RWPE2 (cell line): ENCODE measurements at places on chromosomes 3 and 15.

DNA sequence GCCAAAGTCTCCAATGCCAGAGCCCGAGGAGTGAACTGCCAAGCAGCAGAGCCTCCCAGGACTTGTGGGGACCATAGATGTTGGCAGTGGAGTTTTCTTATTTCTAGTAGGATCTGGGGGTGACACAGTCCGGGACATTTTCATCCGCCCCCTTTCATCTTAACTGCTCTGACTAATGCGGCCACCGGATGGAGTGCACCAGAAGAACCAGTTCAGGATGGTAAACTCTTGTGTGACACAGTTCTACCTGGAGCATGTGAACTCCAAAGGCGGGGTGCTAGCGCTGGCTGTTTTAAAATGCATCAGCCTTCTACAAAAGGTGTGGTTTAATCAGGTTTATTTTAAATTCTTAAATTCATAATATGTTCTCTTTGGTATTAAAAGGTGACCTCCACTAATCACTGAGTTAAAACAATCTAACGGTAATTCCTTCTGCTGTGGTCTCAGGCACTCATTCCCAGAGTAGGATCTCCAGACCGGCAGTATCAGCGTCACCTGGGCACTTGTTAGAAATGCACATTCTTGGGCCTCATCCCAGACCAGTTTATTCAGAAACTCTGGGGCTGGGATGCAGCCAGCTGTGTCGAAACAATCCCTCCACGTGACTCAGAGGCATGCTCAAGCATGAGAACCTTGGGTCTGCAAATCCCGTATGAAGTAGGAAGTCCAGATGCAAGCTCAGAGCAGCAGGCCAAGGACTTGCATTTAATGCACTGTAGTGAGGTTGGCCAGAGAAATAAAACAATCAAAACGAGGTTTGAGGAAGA is 105.5 kb downstream of the GABRB3 start:
- no peak overlapping the region for H3K4me3 ChIP-seq
- H3K36me3 ChIP-seq, result no peaks in the 10 kb centered on the region
- no peaks in the 10 kb centered on the region for H3K4me1 ChIP-seq

GRCh38 chr15:93165734-93166470 is 76.9 kb upstream of the RGMA start:
- DNase-seq, result no peak
- H3K27me3 ChIP-seq, result no peaks in the 10 kb centered on the region
- no peak overlapping the region for H3K4me3 ChIP-seq
- H3K4me1 ChIP-seq, result no peaks in the 10 kb centered on the region
- no peaks in the 10 kb centered on the region for H3K36me3 ChIP-seq

GRCh38 chr3:117762621-117763037 is 1053.0 kb downstream of the TUSC7 start:
- no peaks in the 10 kb centered on the region for H3K27me3 ChIP-seq
- no peaks in the 10 kb centered on the region for H3K4me1 ChIP-seq
- no peaks in the 10 kb centered on the region for H3K36me3 ChIP-seq
- no peak for DNase-seq

GRCh38 chr3:73448041-73448440 is 176.7 kb downstream of the PDZRN3 start:
- no peak overlapping the region for H3K27ac ChIP-seq
- no peaks in the 10 kb centered on the region for H3K4me1 ChIP-seq
- no peaks in the 10 kb centered on the region for H3K36me3 ChIP-seq
- no peak overlapping the region for H3K4me3 ChIP-seq
- DNase-seq, result no peak

- H3K4me1 ChIP-seq, result peaks cover 6% of the 10 kb centered on the region
- H3K27me3 ChIP-seq, result no peaks in the 10 kb centered on the region
- H3K36me3 ChIP-seq, result no peaks in the 10 kb centered on the region
- DNase-seq, result no peak
- no peak overlapping the region for H3K27ac ChIP-seq
These were observed 48.7 kb downstream of the BFSP2 start for GRCh38 chr3:133448478-133449122.

DNA sequence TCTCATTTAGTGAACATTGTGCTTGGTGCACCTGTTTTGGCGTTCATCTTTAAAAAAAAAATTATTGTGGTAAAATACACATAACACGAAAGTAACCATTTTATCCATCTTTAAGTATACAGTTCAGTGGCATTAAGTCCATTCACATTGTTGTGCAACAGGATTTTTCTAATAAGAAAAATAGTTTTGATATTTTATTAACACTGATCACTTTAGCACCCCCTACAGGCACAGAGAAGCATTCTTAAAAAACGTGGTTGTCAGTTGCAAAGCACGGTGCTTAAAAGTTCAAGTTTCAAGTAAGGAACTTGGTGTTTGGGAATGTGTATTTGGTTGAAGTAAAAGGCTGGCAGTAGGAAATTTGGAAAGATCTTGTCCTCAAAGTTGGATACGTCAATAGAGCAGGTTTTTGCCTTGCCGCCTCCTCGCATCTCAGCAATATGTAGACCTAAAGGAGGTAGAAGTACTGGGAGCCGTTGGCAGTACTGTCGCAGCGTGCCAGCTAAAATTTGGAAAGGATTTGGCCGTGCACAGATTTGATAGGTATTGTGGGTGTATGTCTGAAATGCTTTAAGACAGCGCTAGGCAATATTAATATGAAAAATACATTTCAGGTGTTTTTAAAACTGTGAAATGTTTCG is 110.4 kb downstream of the LRRC28 start:
- no peaks in the 10 kb centered on the region for H3K27me3 ChIP-seq
- H3K27ac ChIP-seq, result no peak overlapping the region
- no peaks in the 10 kb centered on the region for H3K4me1 ChIP-seq
- H3K36me3 ChIP-seq, result peaks cover 11% of the 10 kb centered on the region; the same call in 1 of the 2 replicates
- H3K4me3 ChIP-seq, result no peak overlapping the region

- H3K27ac ChIP-seq, result no peak overlapping the region
- no peak for DNase-seq
- H3K4me3 ChIP-seq, result no peak overlapping the region
- no peaks in the 10 kb centered on the region for H3K36me3 ChIP-seq
- H3K27me3 ChIP-seq, result peaks cover 3% of the 10 kb centered on the region
- no peaks in the 10 kb centered on the region for H3K4me1 ChIP-seq
These were observed 105.0 kb downstream of the SSR3 start for GRCh38 chr3:156449710-156450574.

DNA sequence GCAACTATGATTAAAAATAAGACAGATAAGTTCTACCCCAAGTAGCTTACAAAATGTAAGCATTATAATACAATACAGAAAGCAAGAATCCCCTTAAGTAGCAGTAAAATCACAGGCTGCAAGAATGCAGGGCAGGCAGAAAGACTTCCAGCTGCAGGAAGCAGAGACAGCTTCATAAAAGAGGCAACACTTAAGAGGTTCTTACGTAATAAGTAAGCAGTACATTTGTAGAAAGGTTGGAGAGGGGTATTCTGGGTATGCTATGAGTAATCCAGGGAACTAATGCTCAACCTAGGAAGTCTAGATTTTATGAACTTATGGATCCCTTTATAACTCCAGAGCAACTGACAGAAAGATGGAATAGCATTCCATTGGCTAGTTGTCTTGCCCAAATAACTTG is 151.6 kb downstream of the IL5RA start:
- DNase-seq, result no peak
- H3K4me3 ChIP-seq, result no peak overlapping the region
- no peaks in the 10 kb centered on the region for H3K27me3 ChIP-seq
- H3K27ac ChIP-seq, result no peak overlapping the region

DNA sequence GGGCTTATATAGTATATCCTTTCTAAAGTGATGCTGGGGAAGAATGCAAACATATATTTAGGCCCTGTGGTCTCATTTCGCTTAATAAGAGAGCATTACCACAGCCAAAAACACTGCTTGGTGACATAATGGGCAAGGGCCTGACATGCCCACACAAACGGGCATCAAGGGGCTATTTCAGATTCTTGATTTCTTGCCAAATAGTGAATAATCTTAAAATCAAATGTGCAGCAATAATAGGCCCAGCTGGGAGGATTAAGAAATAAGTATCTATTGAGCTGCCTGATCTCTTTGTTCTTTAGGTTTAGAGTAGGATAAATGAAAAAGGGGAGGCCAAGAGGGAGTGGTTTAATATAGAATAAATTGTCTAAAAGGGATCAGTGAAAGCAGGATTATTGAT is 241.0 kb upstream of the GBE1 start:
- H3K4me1 ChIP-seq, result no peaks in the 10 kb centered on the region
- no peaks in the 10 kb centered on the region for H3K36me3 ChIP-seq
- no peak overlapping the region for H3K4me3 ChIP-seq
- H3K27ac ChIP-seq, result no peak overlapping the region

GRCh38 chr3:53551324-53551723 is 56.9 kb downstream of the CACNA1D start:
- no peak overlapping the region for H3K4me3 ChIP-seq
- no peak for DNase-seq
- no peaks in the 10 kb centered on the region for H3K27me3 ChIP-seq
- H3K27ac ChIP-seq, result no peak overlapping the region
- no peaks in the 10 kb centered on the region for H3K4me1 ChIP-seq

DNA sequence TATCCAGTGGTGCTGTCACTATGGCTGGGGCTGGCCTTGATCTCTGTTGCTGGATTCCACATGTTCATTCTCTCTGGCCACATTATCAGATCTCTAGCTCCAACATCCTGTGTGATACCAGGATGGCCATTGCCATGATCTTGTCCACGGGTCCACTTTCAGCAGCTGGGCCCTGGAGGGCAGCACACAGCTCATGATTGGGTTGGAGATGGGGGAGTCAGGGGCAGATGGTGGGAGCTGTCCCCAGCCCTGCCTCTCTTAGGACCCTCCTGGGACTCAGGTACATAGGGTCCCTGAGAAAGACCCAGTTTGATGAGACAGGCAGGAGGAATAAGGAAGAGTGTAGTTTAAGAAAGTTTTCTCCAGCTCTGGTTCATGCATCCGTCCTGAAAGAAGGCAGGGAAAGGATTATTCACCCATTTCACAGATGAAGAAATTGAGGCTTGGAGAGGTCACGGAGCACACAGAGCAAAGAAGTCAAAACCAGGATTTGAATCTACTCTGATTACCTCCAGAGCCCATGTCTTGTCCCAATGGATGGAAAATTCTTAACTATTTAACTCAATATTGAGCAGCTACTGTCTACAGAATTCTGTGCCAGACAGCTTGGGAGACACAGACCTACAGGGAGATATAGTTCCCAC is 100.5 kb downstream of the LINGO1 start:
- no peak overlapping the region for H3K27ac ChIP-seq
- peak; percentile 37 for DNase-seq
- H3K4me1 ChIP-seq, result peaks cover 6% of the 10 kb centered on the region
- no peaks in the 10 kb centered on the region for H3K36me3 ChIP-seq

DNA sequence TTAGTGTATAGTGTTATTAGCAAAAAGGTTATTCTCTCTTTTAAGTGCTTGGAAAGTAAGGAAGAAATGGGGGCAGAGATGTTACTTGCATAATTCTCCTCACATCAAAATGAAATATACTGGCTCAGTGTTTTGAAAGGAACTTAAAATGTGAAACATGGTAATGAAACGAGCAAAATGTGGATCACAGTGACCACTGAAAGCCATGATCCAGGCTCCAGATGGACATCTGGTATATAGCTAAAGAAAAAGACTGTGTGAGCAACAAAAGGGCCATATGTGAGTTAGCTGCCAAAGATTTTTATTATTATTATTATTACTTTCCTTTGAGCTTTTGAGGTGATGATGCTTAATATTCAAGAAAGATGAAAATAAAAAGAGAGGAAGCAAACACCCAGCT is 89.6 kb downstream of the GAP43 start:
- no peak overlapping the region for H3K27ac ChIP-seq
- no peak overlapping the region for H3K4me3 ChIP-seq
- no peaks in the 10 kb centered on the region for H3K27me3 ChIP-seq
- DNase-seq, result no peak

DNA sequence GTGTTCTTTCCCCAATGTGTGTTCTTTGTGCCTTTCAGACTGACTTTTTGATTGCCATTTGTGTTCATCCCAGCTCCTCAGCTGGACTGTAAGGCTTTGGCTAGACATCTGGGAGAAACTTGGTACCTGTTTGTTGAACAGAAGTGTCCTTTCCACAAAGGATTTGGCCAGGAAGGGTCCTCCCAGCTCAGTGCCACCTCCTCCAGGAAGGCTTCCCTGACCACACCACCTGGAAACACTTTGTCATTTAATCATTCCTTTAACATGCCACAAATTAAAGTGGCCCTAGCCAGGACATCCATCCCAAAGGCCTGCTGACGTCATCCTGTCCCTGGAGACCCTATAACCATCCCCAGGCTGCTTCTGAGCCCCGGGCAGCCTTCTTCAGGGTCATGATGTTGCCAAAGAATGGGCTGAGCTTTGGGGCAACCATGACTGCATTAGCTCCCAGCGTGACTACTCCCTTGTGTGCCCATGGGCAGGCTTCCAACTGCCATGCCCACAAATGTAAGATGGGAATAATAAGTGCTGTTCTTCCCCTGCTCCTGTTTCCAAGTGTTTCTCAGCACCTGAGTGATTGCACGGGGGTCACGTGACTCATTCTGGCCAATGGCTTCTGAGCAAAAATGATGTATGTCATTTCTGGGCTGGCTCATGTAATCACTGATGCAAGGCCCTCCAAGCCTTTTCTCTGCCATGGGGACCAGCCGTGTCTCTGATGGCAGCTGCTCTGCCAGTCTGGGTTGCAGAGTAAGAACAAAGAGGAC is 112.5 kb upstream of the SMAD3 start:
- H3K27me3 ChIP-seq, result no peaks in the 10 kb centered on the region
- H3K36me3 ChIP-seq, result no peaks in the 10 kb centered on the region
- no peak overlapping the region for H3K4me3 ChIP-seq
- DNase-seq, result peak; percentile 33
